H1 (cell line): ENCODE measurements at places on chromosomes 1 and 21.

GRCh38 chr1:116515702-116516101 is 55.1 kb downstream of the CD58 start:
- H3K4me3 ChIP-seq = no peak overlapping the region
- DNase-seq = no peak
- H3K27ac ChIP-seq = no peak overlapping the region
- H3K36me3 ChIP-seq = no peaks in the 10 kb centered on the region
- no peaks in the 10 kb centered on the region for H3K4me1 ChIP-seq

DNA sequence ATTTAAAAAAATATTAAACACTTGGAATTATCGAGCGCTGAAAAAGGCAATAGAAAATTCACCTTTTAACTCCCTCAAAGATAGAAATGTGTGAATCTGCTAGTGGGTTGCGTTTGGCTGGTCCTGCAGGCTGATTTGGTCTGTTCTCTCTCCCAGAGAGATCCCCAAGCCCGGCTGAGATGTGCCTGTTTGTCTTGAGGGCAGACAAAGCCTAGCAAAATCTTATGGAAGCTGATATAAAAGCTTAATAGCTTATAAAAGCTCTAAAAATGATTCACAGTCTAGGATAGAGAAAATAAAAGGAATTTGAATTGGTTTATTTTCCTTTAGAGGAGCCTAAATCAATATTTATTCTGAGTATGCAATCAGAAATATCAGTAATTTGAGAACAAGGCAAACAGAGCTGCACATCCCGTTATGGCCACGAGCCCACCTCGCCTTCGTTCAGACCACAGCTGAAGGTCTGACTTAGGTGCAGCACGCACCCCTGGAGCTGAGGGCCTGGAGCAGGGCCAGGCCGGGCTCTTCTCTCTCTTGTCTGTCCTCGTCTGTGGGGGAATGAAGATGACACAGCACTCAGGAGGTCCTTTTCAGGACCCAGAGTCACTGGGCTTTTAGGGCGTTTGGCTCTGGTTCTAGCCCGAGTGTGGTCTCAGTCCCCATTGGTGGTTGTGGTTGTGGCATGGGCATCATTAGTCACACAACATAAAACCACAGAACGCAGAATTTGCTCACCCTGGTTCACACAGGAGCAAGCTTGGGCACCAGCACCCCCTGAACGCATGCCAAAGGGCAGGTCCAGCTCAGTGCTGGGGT is 18.6 kb downstream of the PDE9A start:
- no peak overlapping the region for H3K4me3 ChIP-seq
- H3K27ac ChIP-seq = no peak overlapping the region
- H3K27me3 ChIP-seq = no peaks in the 10 kb centered on the region
- DNase-seq = no peak
- peaks cover 11% of the 10 kb centered on the region for H3K36me3 ChIP-seq

DNA sequence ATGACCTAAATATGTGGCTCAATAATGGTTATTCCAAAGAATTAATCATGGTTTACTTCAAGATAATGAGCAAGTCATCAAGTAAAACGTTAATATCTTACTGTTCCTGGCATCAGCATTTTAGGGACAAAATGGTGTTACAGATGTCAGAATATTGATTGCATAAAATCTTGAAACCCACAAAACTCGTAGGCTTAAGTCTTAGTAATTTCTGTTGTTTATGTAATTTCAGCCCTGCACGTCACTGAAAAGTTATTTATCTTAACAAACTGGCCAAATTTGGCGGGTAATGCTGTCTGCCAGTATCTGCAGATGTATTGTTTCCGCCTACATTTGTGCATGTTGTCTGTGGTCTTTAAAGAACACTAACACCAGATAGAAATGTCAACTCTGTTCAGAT is 25.8 kb downstream of the CDC7 start:
- no peaks in the 10 kb centered on the region for H3K27me3 ChIP-seq
- H3K4me3 ChIP-seq = no peak overlapping the region
- H3K4me1 ChIP-seq = no peaks in the 10 kb centered on the region
- no peak for DNase-seq

DNA sequence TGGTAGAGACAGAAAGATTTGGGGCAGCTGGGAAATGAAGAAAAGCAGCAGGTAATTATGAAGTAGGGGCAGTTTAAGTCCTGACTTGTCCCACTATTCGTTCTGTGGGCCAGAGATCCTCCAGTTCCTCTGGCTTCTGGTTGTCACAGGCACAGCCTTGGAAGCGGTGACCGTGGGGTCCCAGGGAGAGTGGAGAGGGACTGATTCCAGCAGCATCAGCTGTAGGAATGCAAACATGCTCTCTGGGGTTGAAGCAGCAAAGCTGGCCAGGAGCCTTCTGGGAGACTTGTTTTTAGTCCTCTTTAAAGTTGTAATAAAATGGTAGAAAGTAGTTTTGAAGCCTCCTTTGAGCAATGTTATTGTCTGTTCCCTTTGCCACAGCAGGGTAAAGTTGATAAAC is 488.0 kb downstream of the LMO4 start:
- H3K27ac ChIP-seq = no peak overlapping the region
- no peaks in the 10 kb centered on the region for H3K4me1 ChIP-seq
- H3K27me3 ChIP-seq = no peaks in the 10 kb centered on the region
- no peaks in the 10 kb centered on the region for H3K36me3 ChIP-seq

- no peak overlapping the region for H3K4me3 ChIP-seq
- H3K27me3 ChIP-seq = no peaks in the 10 kb centered on the region
- no peak overlapping the region for H3K27ac ChIP-seq
- no peaks in the 10 kb centered on the region for H3K4me1 ChIP-seq
These were observed 73.9 kb downstream of the MAST2 start for GRCh38 chr1:45877264-45877663.

DNA sequence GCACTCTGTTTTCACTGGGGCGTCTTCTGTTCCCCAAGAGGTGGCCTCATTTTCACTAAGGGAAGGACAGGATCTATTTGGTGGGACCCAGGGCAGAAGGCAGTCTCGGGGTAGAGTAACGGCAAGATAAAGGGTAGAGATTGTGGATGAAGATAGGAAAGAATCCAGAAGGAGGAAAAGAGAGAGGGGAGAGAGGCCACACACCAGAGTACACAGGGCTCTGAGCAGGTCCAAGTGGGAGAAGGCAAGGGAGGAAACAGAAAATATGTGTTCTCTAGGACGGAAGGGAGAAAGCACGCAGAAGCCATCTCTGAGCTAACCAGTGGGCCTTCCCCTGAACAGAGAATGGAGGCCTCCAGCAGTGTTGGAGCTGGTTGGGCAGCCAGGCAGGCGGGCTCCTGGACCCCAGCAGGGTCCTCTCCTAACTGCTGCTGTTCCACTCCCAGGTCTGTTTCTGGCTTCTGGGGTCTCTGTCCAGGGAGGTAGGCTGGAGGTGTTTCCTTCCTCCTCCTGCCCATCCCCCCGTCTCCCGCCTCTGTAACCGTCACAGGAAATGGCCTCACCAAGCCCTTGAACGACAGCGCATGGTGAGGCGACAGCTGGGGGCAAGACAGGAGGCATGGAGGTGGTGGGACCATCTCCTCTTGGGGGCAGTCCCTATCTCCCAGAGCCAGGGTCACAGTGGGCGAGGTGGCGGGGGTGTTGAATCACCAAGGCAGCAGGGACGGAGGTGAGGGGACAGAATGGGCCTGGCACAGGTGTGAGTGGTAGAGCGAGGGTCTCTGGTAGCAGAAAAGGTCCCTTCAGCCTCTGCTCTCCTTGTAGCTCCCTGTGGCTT is 649 bp downstream of the PTPN7 start:
- no peak overlapping the region for H3K27ac ChIP-seq
- no peaks in the 10 kb centered on the region for H3K36me3 ChIP-seq
- no peaks in the 10 kb centered on the region for H3K27me3 ChIP-seq
- H3K4me1 ChIP-seq = peaks cover 16% of the 10 kb centered on the region

DNA sequence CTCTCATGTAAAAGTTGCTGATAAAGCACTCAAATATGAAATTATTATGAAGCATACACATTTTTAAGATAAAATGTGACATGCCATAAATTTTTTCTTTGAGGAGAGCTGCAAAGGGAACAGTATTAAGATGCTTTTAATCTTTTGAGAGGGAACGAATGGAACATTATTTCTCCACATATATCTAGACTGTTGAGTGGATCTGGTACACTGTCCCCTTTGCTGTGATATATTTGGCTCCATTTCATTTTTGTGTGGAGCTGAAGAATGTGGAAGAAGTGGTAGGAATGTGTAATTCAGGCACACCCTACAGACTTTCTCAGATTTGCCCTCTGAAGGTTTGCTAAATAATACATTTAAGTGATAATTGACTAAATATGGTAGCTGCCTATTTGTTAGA is 31.7 kb downstream of the PGM1 start:
- H3K4me1 ChIP-seq = peaks cover 3% of the 10 kb centered on the region
- DNase-seq = no peak
- no peak overlapping the region for H3K4me3 ChIP-seq
- H3K36me3 ChIP-seq = peaks cover 2% of the 10 kb centered on the region; the same call in 1 of the 2 replicates
- H3K27ac ChIP-seq = no peak overlapping the region

DNA sequence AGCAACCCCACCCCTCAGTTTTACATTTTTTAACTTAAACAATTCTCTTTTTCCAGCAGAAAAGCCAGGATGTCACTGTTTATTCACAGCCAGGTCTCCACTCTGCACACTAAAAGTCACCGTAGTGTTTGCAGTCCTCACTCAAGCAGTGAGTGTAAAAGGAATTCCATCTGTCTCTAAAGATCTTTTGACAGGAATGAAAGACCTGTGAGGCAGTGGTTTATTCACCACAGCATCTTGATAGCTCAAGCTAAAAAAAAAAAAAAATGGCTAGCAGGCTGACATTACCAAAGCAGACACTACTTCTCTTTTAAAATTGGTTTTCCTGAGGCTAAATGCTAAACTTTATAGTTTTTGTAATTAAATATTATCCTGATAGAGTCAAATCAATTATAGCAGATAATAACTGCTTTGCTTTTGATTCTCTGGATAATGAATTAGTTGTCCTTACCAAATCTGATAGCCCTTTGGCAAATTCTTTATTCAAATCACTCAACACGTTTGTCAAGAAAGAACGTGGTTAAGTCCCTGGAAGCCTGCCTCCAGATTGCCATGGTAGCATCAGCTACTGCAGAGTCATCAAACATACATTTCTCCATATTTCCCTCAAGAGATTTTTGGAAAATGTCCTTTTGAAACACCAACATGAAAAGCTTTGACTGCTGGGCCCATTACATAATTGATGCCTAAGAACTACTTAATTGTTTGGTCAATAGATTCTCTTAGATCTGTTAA is 22.2 kb upstream of the SLC5A9 start:
- H3K4me3 ChIP-seq = no peak overlapping the region
- no peaks in the 10 kb centered on the region for H3K4me1 ChIP-seq
- no peaks in the 10 kb centered on the region for H3K36me3 ChIP-seq
- H3K27me3 ChIP-seq = no peaks in the 10 kb centered on the region
- no peak overlapping the region for H3K27ac ChIP-seq

DNA sequence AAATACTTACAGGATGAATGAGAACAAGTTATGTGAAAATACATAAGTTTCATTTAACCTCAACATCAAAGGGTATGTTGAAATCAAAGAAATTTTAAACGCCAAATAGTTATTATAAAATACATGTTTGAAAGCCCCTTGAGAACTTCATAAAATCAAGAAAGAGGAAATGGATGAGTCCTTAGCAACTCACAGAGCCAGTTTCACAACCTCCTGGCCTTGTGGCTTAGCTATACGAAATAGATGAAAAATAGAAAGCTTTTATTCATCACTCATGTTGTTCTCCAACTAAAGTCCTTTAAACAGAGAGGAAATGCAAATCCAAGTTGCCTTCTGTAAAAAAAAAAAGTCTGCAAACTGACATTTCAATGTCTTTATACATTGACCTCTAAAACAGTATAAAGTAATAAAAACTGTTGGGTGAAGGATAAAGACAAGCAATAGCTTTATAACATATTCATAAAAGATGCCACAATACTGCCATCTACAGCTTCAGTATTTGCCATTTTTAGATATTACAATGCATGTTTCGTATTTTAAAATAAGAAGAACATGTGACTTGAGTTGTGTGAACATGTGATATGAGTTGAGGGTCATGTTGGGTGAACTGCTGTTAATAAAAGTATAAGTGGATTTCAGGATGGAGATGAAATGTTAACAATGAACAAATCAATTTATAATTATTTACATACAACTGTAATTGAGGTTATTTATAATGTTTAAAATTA is 847.8 kb downstream of the MRPL39 start:
- no peak for DNase-seq
- H3K27ac ChIP-seq = no peak overlapping the region
- H3K36me3 ChIP-seq = no peaks in the 10 kb centered on the region
- no peak overlapping the region for H3K4me3 ChIP-seq
- no peaks in the 10 kb centered on the region for H3K27me3 ChIP-seq
- H3K4me1 ChIP-seq = no peaks in the 10 kb centered on the region

DNA sequence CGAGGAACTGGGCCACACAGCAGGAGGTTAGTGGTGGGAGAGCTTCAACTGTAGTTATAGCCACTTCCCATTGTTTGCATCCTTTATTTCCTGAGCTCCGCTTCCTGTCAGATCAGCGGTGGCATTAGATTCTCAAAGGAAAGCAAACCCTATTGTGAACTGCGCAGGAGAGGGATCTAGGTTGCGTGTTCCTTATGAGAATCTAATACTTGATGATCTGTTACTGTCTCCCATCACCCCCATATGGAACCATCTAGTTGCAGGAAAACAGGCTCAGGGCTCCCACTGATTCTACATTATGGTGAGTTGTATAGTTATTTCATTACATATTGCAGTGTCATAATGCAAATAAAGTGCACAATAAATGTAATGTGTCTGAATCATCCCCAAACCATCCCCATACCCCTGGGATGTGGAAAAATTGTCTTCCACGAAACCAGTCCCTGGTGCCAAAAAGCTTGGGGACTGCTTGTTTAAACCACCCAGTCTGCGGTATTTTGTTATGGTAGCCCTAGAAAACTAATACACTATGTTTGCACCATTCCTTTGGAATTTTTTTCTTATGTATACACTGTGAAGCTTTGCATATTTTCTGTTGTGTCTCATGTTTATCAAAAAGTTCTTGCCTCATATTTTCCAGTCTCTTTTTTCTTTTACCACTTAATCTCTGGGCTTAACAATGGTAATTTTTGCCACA is 136.6 kb upstream of the IVNS1ABP start:
- H3K4me3 ChIP-seq = no peak overlapping the region
- no peaks in the 10 kb centered on the region for H3K36me3 ChIP-seq
- H3K4me1 ChIP-seq = no peaks in the 10 kb centered on the region
- no peak for DNase-seq
- H3K27ac ChIP-seq = no peak overlapping the region
- no peaks in the 10 kb centered on the region for H3K27me3 ChIP-seq
